ENCODE measurements at places on chromosomes 2 and 18.

DNA sequence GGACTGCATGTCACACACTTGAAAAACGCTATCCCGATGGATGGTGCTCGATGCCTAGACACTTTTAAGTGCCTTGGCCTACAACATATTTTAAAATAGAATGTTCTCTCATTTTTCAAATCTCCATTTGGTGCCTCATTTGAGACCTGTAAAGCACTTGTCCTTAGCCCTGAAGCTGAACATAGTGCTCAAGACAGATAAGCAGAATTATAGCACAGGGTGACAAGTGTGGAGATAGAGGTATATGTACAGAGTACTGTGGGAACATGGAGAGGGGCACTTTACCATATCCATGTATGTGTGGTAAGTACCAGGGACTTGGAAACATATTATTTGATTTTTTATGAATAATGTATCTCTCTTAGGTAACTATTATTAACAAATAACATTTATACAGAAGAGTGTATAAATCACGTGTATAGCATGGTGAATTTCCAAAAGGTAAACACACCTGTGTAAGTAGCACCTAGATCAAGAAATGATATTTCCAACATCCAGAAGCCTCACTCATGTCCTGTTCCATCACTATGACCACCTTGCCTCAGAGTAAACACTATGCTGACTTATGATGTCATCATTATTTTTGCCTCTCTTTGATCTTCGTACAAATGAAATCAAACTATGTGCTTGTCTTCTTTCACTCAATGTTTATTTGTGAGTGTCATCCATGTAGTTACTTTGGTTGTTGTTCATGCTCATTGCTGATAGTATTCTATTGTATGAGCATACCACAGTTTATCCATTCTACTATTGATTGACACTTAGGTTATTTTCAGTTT, 103.6 kb downstream of the BABAM2 start:
- no peak for DNase-seq

DNA sequence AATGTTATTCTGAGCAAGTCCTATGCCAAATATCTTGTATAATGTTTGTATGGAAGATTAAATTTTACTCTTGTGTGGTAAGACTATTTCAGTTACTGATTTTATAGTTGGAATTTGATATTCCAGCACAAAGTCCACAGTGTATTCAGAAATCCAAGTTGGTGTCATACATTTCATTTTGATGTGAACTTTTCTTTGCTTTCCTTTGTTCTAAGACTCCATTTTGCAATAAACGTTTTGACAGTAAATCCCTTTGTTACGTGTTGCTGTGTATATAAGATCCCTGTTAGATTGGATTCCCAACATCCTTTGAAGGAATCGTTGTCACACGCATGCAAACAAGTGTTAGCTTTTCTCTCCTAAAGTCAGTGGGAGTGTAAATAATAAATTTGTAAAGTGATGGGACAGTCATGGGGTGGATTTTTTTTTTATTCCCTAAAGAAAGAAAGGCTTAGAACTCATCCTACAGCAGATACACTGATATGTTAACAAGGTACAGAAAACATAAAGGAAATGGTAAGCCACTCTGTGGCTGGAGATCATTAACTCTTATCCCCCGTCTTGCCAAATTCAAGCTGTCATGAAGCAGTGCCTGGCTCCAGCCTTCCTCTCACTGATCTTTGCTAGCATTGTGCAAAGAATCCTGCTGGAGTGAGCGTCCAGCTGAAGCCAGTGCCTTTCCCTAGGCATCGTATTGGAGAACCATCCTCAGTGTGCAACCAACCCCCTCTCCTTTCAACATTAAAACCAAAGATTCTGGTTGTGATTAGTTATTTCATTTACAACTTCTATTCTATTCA, 127.6 kb upstream of the CDCA7 start:
- DNase-seq: no peak

DNA sequence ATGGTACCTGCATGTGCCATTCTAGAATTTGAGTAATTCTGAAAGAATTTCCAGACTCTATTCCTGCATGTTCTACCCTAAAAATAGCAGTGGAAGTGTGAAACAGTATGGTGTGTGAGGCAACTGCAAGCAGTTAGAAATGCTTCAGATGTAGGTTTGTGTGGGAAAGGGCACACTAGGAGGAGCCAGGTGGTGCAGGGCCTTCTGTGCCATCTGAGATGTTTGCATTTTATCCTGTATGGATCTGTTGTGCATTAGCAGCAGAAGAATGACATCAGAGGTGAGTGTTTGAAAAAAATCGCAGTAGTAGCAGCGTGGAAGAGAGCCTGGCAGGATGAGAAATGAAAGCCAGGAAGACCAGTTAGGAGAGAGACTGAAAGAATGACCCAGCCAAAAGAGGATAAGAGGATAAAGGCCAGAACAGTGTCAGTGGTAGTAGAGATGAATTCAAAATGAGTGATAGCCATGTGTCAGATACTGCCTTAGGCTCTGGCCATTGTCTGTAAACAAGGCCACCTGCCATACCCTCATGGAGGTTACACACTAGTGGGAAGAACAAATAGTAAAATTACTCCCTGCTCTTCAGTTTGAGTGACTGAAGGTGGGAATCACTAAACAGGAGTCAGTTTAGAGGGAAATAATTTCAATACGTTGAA, 142.2 kb downstream of the PKP4 start:
- no peak for DNase-seq

DNA sequence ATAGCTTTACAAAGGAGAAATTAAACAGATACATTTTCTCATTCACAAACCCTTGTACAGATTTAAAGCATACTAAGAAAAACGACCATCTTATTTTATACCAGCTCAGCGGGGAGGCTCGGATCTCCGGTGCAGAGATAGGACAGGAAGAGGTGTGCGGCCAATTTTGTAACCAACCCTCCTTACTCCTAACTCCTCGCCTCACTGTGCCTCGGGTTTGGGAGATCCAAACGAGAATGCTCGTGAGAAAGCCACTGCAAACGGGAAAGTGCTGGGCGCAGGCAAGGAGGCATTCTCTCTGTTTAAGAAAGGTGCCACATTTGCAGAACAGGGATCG, 1.2 kb downstream of the KDSR start:
- DNase-seq: no peak

DNA sequence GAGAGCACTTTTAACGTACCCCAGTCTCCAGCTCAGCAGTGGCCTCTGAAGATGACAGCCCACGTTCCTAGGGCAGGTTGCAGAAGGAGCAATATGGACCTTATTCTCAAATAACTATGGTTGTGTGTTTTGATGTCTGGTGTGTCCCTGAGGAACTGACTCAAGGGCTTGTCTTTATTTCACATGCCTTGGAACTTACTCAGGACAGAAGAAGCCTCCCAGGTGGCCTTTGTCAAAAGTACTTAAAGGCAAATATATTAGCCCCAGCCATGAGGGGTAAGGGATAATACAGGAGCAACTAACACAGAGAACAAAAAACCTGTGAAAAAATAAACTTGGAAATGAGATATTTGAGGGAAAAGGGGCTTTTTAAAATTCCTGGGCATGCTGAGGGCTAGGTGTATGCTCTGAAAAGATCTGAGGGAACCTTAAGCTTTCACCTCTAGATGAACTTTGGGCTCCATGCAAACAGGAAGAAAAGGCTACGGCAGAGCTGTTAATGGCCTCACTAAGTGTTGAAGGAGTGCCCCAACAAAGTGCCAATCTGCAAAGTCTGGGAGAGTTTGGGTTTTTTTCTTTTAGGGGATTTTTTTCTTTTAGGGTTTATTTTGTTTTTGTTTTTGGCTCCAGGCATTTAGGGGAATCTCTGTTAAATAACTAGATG, 40.3 kb downstream of the SRBD1 start:
- no peak for DNase-seq

DNA sequence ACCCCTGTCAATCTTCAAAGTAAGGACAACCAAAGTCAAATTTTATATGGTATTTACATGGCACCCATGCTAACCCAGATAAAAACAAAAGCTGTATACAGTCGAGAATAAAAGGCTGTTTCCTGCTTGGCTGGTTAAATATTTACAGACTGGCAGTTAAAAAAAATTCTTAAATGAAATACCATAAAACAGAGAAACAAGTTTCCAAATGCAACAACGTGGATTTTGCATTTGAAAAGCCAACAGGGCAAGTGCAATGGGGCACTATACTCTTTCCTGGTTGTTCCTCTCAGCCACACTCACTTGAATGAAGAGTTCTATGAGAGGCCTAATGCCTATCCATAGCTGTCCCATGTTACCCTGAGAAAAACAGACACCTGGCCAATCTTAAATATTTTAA, 6.1 kb upstream of the NR4A2 start:
- no peak for DNase-seq

GRCh38 chr2:222423632-222424275, 589 bp upstream of the SGPP2 start:
- no peak for DNase-seq

- no peak for DNase-seq
Observed at GRCh38 chr2:185658750-185659149, 79.9 kb upstream of the FSIP2 start.

DNA sequence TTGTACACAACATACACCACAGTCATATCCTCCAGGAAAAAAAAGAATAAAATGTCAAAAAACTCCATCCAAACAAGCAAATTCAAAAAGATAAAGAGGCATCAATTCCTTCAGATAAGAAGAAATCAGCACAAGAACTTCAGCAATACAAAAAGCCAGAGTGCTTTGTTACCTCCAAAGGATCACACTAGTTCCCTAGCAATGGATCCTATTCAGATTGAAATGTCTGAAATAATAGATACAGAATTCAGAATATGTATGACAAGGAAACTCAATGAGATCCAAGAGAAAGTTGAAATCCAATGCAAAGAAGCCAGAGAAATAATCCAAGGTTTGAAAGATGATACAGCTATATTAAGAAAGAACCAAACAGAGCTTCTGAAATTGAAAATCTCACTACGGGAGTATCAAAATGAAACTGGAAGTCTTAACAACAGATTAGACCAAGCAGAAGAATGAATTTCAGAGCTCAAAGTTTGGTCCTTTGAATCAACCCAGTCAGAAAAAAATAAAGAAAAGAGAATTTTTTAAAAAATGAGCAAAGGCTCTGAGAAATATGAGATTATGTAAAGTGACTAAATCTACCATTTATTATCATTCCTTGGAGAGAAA, 80.6 kb downstream of the TRABD2A start:
- DNase-seq: no peak

GRCh38 chr2:140247451-140248195, 1467.4 kb upstream of the NXPH2 start:
- no peak for DNase-seq

GRCh38 chr18:35158728-35159450, 81.9 kb upstream of the ZNF397 start:
- DNase-seq: no peak

- no peak for DNase-seq
Observed at GRCh38 chr2:214076527-214076926, 334.3 kb upstream of the VWC2L start.

DNA sequence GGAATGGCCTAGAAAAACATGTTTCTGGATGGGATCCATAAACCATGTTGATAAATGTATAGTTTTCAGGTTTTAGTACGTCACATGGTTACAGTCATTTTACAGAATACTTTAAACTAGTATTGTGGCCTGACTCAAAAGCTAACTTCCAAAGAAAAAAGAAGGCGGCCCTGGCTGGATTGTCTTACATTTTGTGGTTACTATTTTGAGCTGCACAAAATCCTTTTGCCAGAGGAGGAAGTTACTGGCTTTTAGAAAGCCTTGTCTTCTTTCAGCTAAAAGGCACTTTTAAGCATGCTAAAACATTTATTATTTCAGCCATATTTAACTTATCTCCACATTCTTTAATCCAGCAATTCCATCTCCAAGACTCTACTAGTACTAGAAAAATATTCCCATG, 227.9 kb downstream of the CDH2 start:
- DNase-seq: no peak

DNA sequence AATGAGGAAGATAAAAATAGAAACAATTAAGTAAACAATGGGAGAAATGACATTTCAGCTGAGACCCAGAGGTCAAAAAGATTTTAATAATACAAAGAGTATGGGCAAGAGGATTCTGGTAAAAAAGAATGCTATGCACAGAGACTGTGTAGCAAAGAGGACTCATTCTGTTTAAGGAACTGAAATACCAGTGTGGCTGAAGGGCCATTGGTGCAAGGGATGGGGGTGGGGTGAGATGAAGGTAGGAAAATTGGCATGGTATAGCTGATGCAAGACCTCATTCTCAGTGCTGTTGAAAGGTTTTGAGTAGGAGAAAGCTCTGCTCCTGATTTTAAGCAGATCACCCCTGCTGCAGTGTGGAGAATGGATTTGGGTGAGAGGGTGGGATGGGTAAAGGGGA, 10.8 kb downstream of the GALNT1 start:
- DNase-seq: no peak

DNA sequence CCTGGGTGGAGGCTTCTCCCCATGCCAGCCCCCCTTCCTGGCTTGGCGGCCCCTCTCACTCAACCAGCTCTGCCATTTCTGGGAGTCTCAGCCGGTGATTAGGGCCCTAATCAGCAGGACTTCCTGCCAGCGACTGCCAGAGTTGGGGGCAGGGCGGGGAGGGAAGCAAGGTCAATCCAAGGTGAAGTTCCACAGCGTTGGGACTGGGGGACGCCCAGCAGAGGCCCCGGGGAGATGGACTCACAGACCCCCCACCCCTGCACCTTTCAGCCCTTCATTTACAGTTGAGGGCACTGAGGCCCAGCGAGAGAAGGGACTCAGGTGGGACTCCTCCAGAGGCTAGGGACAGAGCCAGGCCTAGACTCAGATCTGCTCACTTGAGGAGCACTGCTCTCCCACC, 65.3 kb downstream of the TNS1 start:
- no peak for DNase-seq

- DNase-seq: no peak
Observed at GRCh38 chr2:183718246-183718645, 594.0 kb downstream of the NUP35 start.

- no peak for DNase-seq
Observed at GRCh38 chr2:54164106-54164505, 48.7 kb downstream of the ACYP2 start.

- no peak for DNase-seq
Observed at GRCh38 chr18:75391279-75392225, 36.0 kb downstream of the SMIM21 start.

DNA sequence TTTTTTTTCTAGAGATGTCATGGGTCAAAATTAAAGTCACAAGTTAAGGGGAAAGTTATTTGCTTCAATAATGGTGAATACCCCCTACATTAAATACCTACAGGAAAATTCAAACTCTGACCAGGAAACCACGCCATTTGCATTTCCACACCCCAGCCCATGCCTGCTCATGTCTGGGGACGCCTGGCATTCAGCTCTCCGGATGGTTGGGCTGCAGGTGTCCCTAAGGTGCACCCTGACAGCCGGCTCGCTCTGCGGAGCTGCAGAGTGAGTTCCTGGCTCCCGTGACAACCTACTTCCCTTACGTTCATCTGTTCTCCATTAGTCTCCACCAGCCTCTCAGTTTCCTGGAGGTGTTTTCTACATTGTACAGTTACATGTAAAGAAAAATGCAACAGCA, 122.7 kb upstream of the RIOK3 start:
- DNase-seq: no peak

DNA sequence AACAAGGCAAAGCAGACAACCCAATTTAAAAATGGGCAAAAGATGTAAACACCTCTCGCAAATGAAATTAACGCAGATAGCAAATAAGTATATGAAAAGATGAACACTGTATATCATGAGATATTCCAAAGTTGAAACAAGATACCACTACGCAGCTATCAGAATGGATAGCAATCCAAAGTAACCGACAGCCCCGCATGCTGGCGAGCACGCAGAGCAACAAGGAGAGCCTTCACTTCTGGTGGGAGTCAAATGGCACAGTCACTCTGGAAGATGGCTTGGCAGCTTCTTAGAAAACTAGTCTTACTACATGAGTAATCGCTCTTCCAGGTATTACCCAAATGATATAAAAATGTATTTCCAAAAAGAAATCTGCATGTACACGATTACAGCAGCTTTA, 1.4 kb downstream of the NDUFA10 start:
- DNase-seq: no peak
